T-helper 2 cell treated with Interferon-gamma antibody and Interleukin-4, amounts not matched to agents 100 ng/mL and 5 ng/mL, for 36 hours (primary cell): ENCODE measurements at places on chromosomes 6 and 20. TPM values are rescaled to one million over a fixed set of nuclear protein-coding genes. Genes with fewer than 3 reads are reported as not detected.

The RIMS1 gene
- total RNA-seq, result not detected in 2 replicates

The HLA-DRA gene
- 81.8 and 88.4 TPM in 2 replicates for total RNA-seq

The NFATC2 gene
- total RNA-seq, result 62.3 and 63.6 TPM in 2 replicates

The ZSCAN23 gene
- total RNA-seq, result 0.43 and 0.86 TPM in 2 replicates

The STMND1 gene
- not detected in 2 replicates for total RNA-seq
